ENCODE measurements at places on chromosomes 1 and 21. TPM values are rescaled to one million over a fixed set of nuclear protein-coding genes. Genes with fewer than 3 reads are reported as not detected.

DNA sequence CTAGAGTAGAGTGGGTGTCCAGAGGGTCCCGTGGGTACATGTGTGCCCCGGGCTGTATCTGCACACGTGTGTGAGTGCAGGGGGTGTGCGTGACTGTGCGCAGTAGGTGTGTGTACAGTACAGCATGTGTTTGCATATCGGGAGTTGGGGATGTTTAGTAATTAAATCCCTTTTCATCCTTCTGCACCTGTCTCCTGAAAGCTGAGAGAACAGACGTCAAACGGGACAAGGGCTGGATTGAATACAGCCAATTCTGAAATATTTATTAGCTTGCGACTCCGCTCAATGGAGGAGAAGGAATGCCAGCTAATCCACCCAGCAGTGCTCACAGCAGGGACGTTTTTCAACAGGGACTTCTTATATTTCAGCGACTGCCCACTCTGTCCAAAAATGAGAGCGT, 44.7 kb upstream of the CASZ1 start:
- no peak for DNase-seq

DNA sequence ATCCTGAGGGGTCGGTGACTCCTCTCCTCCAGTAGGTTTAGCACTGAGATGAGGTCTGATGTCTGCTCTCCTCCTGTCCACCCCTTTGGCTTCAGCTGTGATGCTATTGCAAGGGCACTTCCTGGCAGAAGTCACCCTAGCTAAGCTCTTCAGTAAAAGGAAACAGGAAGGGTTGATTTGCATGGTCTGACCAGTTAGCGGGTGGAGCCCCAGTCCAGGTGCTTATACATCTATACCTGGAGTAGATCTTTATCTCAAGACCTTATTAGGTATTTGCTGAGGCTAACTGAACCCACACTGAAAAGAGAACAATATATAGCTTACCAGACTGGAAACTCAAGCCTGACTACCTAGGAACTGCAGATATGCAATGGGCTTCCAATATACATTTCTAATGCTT, 28.9 kb upstream of the NFASC start:
- no peak for DNase-seq

Gene AKNAD1
- 1.5 TPM for total RNA-seq

Gene CTBS
- total RNA-seq: 26.4 TPM

GRCh38 chr1:24094554-24094953, 17.4 kb downstream of the MYOM3 start:
- DNase-seq: no peak

- DNase-seq: no peak
These were observed 464.1 kb downstream of the ADGRL2 start for GRCh38 chr1:82264802-82265201.

Gene HCRTR1
- not detected for total RNA-seq

DNA sequence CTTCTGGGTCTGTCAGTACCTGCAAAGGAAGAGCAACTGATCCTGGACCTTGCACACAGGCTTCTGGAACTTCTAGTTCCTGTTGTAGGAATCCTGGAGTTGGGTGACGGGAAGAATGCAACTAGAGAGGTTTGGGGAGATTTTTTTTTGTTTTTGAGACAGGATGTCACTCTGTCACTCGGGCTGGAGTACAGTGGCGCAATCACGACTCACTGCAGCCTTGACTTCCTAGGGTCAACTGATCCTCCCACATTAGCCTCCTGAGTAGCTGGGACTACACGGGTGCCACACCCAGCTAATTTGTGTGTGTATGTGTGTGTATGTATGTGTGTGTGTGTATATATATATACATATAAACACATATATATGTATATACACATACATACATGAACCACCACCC, 18.8 kb downstream of the ENTREP3 start:
- no peak for DNase-seq

GRCh38 chr1:164516591-164516990, 42.4 kb upstream of the PBX1 start:
- DNase-seq: no peak

- DNase-seq: no peak
These were observed 91.2 kb upstream of the JUN start for GRCh38 chr1:58874757-58875755.

Gene CYP4A11
- not detected for total RNA-seq

- no peak for DNase-seq
These were observed 56.3 kb downstream of the DDR2 start for GRCh38 chr1:162688521-162688920.

DNA sequence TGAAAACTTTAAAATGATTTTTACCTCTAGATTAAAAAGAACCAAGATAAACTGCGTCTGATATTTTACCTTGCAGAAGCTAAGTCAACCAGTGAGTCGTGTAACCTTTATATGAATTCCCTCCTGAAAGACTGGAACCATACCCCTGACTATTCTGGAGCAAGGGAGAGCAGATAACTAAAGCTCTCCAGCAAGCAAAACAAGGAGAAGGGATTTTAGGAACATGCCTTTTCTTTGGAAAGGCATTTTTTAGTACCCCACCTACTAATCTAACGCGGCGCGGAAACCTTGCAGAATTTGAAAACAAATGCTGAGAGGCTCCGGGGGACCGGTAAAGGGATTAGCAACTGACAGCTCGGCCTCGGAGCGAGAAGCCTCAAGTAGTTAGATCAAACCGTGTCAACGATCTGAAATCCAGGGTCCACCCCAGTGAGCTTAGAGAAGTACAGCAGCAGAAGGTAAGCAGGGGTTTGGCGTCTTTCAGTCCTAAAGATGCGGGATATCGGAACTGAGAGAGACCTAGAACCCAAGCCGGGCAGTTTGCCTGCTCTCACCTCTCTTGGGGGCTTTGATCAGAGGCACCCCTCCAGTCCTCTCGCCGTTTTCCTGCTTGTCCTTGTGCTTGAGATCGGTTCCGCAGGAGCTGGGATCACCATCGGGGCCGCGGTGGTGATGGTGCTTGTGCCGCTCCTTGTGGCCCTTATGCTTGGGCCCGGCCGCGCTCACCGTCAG, 954 bp downstream of the RSBN1 start:
- DNase-seq: no peak

Gene HSD3B1
- not detected for total RNA-seq

Gene PPM1J
- 0.69 TPM for total RNA-seq

Gene FCGR3B
- total RNA-seq: not detected

- no peak for DNase-seq
These were observed 2.3 kb downstream of the EGLN1 start for GRCh38 chr1:231419738-231420298.

Gene TIMM17A
- 116 TPM for total RNA-seq

Gene NIT1
- total RNA-seq: 44.3 TPM

DNA sequence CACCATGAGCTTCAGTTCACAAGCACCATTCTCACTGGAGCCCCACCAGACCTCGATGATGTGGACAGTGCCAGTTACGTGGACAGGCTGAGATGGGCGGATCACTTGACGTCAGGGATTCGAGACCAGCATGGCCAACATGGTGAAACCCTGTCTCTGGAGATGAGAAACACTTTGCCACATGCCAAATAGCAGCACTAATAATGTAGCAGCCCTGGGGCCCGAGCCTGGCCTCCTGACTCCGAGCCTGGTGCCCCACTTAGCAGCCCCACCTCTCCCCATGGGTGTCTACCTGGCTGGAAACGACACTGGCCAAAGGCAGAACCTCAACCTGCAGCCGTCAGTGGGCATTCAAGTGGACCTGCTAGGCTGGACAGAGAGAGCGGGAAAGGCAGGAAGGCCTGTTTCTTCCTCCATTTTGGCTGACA, 129.1 kb downstream of the TOMM20 start:
- no peak for DNase-seq

All from NCI-H460 (cell line).